Astrocyte (in vitro differentiated cells and primary cell): ENCODE measurements at places on chromosomes 2 and 18. TPM values are rescaled to one million over a fixed set of nuclear protein-coding genes. Genes with fewer than 3 reads are reported as not detected.

GRCh38 chr2:44680983-44681531 is 260.4 kb upstream of the SIX3 start:
- no peak overlapping the region for H3K27ac ChIP-seq
- no peak for DNase-seq
- H3K4me1 ChIP-seq: no peaks in the 10 kb centered on the region
- no peaks in the 10 kb centered on the region for H3K36me3 ChIP-seq

GRCh38 chr2:207484444-207485391 is 45.0 kb upstream of the CREB1 start:
- H3K27me3 ChIP-seq: no peaks in the 10 kb centered on the region
- H3K4me1 ChIP-seq: peaks cover 24% of the 10 kb centered on the region
- H3K4me3 ChIP-seq: no peak overlapping the region
- no peaks in the 10 kb centered on the region for H3K36me3 ChIP-seq

- no peaks in the 10 kb centered on the region for H3K36me3 ChIP-seq
- H3K4me1 ChIP-seq: no peaks in the 10 kb centered on the region
- H3K4me3 ChIP-seq: no peak overlapping the region
- no peaks in the 10 kb centered on the region for H3K27me3 ChIP-seq
- DNase-seq: no peak
- no peak overlapping the region for H3K27ac ChIP-seq
Measured at GRCh38 chr18:55219823-55220222, 260.6 kb upstream of the CCDC68 start.

DNA sequence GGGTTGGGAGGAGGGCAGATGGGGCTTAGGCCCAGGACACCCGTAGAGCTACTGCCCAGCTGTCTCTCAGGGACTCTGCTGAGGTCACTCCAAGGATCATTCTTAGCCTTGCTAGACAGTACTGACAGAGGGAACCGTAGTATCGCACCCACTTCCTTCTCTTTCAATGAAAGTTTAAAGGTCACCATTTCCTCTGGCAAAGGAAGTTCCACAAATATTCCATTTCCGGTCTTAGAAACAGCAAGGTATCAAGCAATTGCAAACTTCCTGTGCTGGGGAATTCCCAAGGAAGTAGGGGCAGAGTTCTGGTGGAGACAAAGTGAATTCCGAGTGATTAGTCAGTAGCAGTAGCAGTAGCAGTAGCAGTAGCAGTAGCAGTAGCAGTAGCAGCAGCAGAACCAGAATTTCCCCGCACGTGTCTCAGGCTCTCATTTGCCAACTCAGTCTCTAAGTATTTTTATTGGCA is 24.7 kb downstream of the IL1B start:
- H3K4me1 ChIP-seq: peaks cover 33% of the 10 kb centered on the region
- no peak overlapping the region for H3K4me3 ChIP-seq
- DNase-seq: peak; percentile 84
- H3K27me3 ChIP-seq: no peaks in the 10 kb centered on the region
- peak overlapping the region; percentile 94 for H3K27ac ChIP-seq
- no peaks in the 10 kb centered on the region for H3K36me3 ChIP-seq

- no peak overlapping the region for H3K27ac ChIP-seq
- DNase-seq: peak; percentile 2
- H3K27me3 ChIP-seq: no peaks in the 10 kb centered on the region
- no peaks in the 10 kb centered on the region for H3K4me1 ChIP-seq
- H3K36me3 ChIP-seq: no peaks in the 10 kb centered on the region
Measured at GRCh38 chr2:15584767-15585469, 6.8 kb upstream of the DDX1 start.

DNA sequence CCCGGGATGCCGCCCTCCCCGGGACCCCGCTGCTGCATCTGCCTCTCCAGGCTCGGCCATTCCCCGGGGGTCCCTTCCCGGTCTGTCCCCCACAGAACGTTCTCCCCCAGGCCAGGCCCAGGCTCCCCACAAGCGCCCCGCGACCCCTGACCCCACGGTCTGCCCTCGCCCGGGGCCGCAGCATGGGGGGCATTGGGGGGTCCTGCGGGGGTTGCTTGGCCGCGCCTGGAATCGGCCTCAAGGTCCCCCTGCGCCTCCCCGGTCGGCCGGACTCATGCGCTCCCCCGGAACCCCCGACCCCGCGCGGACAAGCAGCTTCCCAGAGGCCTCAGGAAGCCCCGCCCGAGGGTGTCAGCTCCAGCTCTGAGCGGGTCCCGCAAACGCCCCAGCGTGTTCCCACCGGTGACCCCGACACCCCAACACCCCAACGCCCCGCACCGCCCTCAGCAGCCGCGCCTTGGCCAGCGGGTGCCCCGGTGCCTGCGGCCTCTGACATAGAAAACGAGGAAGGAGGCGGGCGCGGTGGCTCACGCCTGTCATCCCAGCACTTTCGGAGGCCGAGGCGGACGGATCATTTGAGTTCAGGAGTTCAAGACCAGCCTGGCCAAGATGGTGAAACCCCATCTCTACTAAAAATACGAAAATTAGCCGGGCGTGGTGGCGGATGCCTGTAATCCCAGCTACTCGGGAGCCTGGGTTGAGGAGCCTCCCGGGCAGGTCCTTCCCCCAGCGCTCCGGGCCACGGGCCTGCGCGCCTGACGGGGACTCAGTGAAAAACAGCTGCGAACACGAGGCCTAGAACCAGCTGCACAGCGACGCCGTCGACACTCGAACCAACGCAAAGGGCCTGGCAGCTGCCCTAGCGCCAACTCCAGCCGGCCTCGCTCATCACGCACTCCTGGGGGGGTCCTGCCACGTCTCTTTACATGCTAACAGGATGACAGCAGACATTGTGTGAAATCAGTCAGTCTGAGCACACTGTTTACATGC is 61.8 kb upstream of the CTDP1 start:
- no peak for DNase-seq
- no peaks in the 10 kb centered on the region for H3K27me3 ChIP-seq
- H3K4me3 ChIP-seq: no peak overlapping the region
- no peaks in the 10 kb centered on the region for H3K36me3 ChIP-seq
- no peak overlapping the region for H3K27ac ChIP-seq

DNA sequence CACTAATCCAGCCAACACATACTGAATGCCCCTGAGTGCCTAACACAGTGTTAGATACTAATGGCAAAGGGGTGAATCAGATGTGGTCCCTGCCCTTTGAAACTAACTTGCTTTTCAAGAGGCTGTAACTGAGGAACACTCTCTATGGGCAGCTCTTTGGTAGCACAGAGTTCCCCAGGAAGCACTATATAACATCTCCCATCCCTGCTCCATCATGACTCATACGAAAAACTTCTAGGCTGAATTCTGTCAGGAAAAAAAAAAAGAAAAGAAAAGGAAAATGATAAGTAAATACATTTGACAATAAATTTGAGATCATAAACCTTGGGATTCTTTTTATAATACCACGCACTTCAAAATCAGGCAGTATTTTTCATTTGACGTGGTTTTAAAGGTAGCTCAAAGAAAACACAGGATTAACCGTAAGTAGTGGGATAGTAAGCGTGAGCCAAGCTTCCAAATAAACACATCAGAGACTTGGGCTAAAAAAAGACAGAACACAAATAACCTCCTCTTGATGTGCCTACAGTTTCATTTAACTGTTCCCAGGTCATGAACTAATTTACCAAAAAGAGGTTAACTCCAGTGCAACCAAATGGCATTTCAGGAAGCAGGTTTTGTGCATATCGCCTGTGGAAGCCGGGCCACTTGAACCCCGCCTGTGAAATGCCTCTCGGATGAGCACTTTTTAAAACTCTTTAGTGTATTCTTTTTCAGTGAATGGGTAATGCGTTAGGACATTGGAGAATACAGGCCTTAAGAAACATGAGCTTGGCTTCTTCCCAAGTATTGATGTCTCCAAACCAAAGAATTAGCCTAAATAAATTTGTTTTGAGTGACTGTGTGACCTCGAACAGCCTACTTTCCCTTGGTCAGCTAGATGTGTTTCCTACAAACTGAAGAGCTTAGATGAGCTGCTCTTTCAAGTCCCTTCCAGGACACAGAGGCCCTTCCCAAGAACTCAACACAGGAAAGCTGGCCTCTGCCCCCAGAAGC is 42.0 kb downstream of the RDH14 start:
- H3K27ac ChIP-seq: peak overlapping the region; percentile 17
- peak; percentile 59 for DNase-seq
- peaks cover 25% of the 10 kb centered on the region for H3K4me1 ChIP-seq
- H3K36me3 ChIP-seq: no peaks in the 10 kb centered on the region
- H3K27me3 ChIP-seq: no peaks in the 10 kb centered on the region
- no peak overlapping the region for H3K4me3 ChIP-seq

DNA sequence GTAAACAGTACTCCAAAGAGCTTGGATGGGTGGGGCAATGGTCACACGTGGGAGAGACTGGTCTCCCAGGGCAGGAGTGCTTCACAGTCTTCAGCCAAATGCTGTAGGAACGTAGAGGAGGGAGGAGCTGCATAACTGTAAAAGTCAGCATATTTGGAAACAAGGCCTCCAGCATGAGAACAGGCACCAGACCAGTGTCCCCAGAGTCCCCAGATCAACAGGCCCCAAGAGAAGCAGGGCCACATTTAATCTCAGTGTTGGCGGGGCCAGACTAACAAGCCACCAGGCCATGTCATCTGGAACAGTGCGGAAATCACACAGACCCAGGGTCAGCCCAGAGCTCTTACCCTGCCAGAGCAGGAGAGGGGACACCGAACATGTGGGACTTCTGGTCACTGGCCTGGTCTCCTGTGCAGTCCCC is 63.2 kb downstream of the ADCY3 start:
- H3K27ac ChIP-seq: no peak overlapping the region
- peaks cover 7% of the 10 kb centered on the region for H3K4me1 ChIP-seq
- no peak overlapping the region for H3K4me3 ChIP-seq

- H3K4me1 ChIP-seq: peaks cover 24% of the 10 kb centered on the region
- no peaks in the 10 kb centered on the region for H3K36me3 ChIP-seq
- H3K27me3 ChIP-seq: no peaks in the 10 kb centered on the region
- DNase-seq: peak; percentile 58
- peak overlapping the region; percentile 69 for H3K4me3 ChIP-seq
Measured at GRCh38 chr2:100818606-100819369, 1.2 kb upstream of the NPAS2 start.

- H3K4me3 ChIP-seq: no peak overlapping the region
- H3K4me1 ChIP-seq: peaks cover 11% of the 10 kb centered on the region
- peak; percentile 35 for DNase-seq
- no peaks in the 10 kb centered on the region for H3K27me3 ChIP-seq
- H3K27ac ChIP-seq: peak overlapping the region; percentile 4
- no peaks in the 10 kb centered on the region for H3K36me3 ChIP-seq
Measured at GRCh38 chr2:142190805-142191204, 60.0 kb upstream of the LRP1B start.

The BOLL gene
- total RNA-seq: not detected in 2 replicates

The SCG2 gene
- total RNA-seq: 5.6 and 6.9 TPM in 2 replicates

The CCDC68 gene
- total RNA-seq: 2.2 and 2.4 TPM in 2 replicates
